ENCODE measurements at places on chromosomes 2 and 18.

- DNase-seq: no peak
Observed at GRCh38 chr18:56884511-56884910, 233.4 kb downstream of the WDR7 start.

- no peak for DNase-seq
Observed at GRCh38 chr2:8086357-8086756, 595.5 kb upstream of the ID2 start.

- DNase-seq: no peak
Observed at GRCh38 chr18:59060551-59060950, 79.1 kb upstream of the SEC11C start.

GRCh38 chr2:174561283-174561971 lies 36.2 kb downstream of the WIPF1 start:
- peak; percentile 44 for DNase-seq

DNA sequence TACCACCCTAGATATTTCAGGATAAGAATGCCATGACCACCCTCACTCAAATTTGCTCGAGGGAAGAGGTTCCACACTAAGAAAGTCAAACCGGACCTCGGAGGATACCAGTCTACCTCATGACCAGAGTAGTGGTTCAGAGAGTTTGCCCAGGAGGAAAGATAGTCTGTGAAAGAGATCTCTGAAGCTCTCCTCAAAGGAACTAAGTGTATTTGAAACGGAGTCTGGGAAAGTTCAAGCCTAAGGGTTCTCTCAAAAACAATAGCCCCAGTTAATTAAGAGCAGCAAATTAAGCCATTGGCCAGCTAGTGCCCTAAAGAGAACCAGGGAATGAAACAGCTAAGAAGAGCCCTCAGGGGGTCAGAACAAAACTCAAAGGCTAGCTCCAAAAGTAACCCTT lies 94.9 kb downstream of the SPHKAP start:
- DNase-seq: no peak

DNA sequence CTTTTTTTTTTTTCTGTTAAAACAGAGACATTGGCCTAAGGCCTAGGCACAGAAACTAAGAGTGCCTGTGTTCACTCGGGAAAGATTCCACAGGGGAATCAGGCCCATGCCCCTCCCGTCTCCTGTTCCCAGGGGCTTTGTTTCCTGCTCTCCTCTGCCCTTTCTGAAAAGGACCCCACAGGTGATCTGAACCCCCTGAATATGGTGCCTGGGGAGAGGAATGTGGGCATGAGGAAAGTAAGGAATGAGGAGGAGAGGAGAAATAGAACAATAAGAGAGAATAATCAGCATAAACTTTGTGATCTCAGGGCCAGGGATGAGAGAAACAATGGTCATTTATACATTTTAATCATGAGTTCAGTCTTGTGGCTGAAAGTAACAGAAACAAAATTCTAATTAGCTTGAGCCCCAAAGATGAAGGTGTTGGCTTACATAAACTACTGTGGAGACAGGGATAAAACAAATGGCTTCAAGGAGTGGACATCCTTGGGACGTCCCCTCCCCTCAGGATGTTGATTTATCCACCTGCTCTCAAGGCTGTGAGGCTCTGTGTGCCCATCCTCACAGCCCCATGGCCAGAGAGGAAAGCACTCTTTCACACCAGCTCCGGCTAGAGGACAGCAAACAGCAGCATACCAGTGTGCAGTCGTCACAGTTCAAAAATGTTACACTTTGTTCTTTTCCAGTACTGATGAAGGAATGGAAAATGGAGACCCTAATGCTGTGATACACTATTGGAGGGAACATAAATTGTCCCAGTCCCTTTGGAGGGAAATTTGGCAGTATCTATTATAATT lies 46.4 kb upstream of the MRPL33 start:
- peak; percentile 17 for DNase-seq

DNA sequence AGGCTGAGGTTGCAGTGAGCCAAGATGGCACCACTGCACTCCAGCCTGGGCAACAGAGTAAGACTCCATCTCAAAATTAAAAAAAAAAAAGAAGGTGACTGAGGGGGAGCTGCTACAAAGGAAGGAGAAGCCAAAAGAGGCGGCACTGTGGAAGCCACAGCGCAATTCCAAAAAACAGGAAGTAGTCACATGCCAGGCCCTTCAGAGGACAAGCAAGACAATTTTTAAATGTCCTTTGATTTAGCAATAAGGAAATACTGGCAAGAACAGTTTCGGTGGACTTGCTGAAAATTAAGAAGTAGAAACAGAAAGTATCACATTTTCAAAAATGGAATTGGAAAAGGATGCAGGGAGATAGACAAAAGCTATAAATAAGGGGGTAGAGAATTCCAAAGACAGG lies 122.8 kb downstream of the OSBPL1A start:
- no peak for DNase-seq

DNA sequence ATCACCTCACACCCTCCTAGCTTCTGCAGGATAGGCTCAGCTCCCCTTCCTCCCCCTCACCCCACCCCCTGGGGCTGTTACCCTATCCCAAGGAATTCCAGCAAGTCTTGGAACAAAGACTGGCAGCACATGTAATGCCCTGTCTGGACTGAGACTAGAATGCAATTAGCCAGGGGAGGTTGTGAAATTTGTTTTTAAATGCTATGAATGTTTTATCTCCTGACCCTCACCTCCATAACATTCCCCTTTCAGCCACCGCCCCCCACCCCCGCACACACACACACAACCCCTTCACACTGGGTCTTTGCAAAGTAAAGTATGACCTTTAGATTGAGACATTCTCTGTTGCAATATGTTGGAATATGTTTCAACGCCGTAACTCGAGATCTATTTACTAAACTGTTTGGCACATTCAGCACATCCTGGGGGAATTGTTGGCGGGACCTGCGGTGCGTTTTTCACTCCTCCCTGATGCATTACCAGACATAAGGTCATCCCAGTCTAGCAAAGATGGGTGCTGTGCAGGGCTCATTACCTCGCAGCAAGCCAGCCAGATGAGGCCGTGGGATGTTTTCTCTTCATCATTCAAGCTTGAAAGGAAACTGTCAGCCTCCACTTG lies 290.7 kb upstream of the SLC14A2 start:
- DNase-seq: peak; percentile 65

- DNase-seq: no peak
Observed at GRCh38 chr18:36035253-36035652, 32.1 kb downstream of the RPRD1A start.

GRCh38 chr2:98040331-98040939 lies 44.7 kb upstream of the TMEM131 start:
- no peak for DNase-seq

DNA sequence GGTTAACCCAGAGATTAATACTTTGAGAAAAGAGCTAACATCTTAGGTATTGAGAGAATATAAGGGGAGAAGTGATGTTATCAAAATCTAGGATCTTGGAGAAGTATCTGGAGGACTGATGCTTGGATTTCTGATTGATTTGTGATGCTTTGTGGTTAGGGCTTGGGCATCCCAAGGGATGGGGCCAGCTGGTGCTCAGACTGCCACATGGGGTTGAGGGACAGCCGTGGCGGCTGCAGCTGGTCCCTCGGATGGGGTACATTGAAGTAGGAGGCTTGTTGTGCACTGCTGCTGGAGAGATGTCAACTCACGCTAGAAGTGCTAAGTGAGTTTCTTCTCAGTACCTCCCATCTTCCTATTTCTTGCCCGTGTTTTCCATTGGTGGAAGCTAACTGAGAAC lies 22.4 kb downstream of the HRH4 start:
- DNase-seq: no peak

DNA sequence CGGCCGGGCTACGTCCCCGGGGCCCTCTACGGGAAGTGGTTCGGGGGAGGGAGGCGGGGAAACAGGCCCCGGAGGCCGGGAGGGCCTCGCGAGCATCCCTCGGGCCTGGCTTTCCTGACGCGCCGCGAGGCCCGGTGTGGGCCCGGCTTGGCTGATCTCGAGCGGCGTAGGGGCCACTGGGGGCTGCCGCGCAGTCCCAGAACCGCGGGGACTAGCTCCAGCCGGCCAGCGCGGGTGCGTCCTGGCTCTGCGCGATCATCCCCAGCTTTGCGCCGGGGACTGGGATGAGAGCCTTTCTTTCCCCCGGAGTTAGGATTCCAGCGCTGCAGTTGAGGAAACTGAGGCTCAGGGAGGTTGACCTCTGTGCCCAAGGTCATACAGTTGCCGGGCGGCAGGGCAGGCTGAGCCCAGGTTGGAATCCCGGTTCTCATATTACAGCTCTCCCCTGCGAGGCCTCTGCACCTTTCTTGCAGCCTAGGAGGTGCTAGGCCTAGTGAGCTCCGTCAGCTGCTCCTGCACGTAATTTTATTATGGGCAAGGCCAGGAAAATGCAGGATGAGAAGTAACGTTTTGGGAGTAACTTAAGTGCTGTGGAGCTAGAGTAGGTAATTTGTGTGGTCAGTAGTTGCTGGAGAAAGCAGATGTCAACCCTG lies 501 bp downstream of the LPIN1 start:
- DNase-seq: peak; percentile 62

GRCh38 chr2:200050921-200051610 lies 95.7 kb downstream of the MAIP1 start:
- no peak for DNase-seq

DNA sequence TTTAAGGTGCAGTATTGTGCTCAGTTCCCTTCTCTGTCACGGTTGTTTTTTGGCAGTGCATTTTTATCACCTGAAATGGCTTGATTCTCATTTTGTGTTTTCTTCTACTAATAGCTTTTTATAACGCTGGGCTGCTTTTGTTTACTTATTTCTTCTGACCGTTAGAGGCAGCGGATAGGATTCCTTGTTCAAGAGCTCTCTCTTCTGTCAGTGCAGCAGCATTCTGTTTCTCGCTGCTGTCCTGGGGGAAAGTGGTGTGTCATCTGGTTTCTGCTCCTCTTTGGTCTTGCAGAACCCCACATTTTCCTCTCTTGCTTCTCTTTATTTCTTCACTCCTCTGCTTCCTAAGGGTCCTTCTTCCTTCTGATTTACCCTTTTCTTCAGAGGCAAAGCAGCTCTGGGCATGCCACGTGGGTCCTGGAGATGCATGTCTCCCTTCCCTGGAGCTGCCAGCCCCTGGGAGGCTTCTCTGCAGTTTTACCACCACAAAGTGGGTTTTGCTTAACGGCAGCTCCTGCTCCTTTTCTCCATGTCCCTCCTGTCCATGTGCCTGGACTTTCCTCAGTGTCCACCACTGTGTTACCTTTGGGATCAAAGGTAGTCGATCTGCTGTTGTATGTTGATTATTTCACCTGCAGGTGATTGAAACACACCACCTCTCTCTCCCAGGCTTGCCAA lies 47.3 kb upstream of the SNTG2 start:
- no peak for DNase-seq

DNA sequence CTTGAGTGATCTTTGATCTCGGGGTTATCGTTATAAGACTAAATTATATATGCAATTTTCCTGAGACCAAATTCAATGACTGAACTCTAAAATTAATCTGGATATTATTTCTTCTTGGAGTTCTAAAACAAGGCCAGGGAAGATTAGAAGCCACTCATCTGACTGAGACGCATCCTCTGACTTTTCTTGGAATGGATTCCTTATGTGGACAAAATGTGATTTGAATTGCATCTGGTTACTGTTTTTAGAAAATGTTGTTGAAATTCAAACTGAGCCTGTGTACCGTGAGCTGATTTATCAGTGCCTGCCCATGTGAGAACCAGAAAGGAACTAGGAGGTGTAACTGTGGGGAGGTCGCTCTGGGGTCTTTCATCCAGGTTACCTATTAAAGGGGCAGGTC lies 330.8 kb downstream of the OSR1 start:
- no peak for DNase-seq

DNA sequence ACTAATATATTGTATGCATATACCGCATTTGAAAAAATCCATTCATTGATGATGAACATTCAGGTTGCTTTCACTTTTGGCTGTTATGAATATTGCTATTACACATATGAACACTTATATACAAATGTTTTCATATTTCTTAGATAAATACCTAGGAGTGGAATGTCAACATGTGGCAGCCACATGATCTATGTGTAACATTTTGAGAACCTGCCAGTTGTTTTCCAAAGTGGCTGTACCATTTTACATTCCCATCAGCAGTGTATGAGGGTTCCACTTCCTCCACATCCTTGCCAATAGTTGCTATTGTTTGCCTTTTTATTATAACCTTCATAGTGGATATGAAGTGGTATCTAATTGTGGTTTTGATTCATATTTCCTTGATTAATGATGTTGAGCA lies 40.5 kb downstream of the CCDC85A start:
- no peak for DNase-seq

DNA sequence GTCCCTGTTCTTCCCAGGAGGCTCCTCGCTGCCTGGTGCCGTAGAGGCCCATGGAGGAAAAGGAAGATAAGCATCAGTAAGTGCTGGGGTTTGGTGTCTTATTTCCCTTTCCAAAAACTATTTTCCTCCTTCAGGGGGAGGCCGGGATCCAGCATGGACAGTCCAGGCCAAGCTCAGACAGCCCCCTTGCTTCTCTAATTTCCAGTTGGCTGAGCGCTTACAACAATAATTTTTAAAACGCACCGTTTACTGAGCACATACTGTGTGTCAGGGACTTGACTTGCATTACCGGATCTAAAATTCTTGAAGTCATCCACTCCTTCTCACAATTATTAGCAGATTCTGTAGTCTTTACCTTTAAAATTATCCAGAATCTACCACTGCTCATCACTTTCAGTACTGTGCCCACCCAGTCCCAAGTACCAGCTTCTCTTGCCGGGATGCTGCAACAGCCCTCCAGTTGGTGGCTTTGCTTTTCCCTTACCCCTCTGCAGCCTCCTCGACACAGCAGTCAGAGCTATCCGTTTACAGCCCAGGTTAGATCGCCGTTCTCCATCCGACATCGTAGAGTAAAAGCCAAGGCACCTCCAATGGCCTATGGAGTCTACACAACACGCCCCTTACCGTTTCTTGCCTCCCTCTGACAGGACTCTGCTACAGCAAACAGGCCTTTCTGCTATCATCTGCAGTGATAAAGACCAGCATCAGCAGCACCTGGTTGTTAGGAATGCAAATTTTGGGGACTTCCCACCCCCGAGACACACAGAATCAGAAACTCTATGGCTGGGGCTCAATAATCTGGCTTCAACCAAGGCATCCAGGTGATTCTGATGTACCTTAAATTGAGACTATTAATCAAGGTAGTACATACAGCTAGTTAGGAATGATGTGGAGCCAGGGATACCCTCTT lies 75.2 kb upstream of the TSPYL6 start:
- DNase-seq: no peak

GRCh38 chr2:204321027-204321800 lies 224.1 kb upstream of the PARD3B start:
- no peak for DNase-seq

- no peak for DNase-seq
Observed at GRCh38 chr2:68931799-68932198, 20.9 kb downstream of the GKN2 start.

GRCh38 chr2:208033701-208034502 lies 8.6 kb upstream of the PLEKHM3 start:
- peak; percentile 47 for DNase-seq

- peak; percentile 77 for DNase-seq
Observed at GRCh38 chr2:217289907-217290280, 430.0 kb upstream of the TNP1 start.

DNA sequence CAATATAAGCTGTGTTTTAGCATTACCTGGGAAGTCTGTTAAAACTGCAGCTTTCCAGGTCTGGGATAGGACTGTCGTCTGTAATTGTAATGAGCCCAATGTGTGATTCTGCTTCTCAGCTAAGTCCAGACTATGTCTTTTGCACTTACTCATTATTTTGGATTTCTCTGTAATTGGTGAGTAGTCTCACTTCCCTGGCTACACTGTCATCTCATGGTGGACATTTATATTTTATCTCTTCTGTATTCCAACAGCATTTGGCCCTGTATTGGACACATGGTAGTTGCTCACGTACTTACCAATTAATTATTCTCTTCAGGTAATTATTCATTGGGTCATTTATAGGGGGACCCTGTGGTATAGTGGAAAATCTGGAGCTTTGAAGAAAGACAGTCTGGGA lies 28.0 kb downstream of the LHCGR start:
- no peak for DNase-seq

GRCh38 chr2:24117902-24118301 lies 5.2 kb downstream of the PFN4 start:
- no peak for DNase-seq
